ENCODE measurements at places on chromosomes 4 and X.

DNA sequence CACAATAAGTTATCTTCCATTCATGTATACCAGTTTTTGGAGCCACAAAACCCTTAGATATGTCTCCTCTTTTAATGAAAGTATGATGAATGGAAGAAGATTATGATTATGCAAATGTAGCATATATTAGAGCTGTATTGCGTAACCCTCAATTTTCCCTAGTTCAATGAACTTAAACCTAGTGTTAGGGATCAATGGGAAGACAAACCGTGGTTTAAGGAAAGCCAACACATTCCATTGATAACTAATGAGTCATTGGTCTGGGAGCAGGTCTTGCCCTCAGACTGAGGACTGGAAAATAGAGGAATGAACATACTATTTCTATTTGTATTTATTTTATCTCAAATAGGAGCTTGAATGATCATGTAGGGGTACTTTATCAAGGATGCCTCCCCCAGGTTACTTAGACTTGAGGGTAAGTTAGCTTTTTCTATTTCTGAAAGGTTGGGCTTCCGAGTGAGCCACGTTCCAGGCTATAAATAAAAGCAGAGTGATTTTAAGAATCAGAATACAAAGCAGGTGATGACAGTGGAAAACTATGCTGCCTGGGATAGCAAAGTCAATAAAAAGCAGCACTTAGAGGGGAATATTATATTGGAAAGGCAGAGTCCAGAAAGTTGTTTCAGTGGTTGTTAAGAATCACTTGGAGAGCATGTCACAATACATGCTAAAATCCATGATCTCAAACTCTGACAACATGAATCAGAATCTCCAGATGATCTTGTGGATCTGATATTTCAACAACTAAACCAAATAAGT is 356.0 kb downstream of the ADAM29 start:
- no peak for DNase-seq

- DNase-seq = no peak
Observed at GRCh38 chr4:17560065-17560673, 16.8 kb upstream of the LAP3 start.

GRCh38 chr4:55561889-55562288 is 15.2 kb upstream of the CLOCK start:
- DNase-seq = no peak

- DNase-seq = no peak
Observed at GRCh38 chrX:68939868-68940267, 111.0 kb downstream of the EFNB1 start.

GRCh38 chr4:183240581-183241321 is 79.3 kb downstream of the CLDN22 start:
- DNase-seq = no peak

DNA sequence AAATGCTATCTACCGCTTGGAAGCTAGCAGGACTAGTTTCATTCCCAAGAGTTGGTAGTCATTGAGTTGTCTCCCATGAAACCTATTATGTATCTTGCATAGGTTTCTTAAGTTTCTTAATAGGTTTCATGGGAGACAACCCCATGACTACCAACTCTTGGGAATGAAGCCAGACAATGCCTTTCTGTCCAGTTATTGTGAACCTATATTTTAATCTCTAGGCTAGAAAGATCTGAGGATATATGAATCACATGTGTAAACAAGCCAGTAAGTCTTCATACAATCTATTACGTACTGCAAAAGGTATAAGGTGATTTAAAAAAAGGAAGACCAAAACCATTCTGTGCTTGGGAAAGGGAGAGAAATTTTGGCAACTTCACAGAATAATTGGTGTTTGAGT is 162.6 kb downstream of the INPP4B start:
- no peak for DNase-seq

GRCh38 chrX:57156397-57157049 is 19.3 kb upstream of the SPIN2A start:
- no peak for DNase-seq

DNA sequence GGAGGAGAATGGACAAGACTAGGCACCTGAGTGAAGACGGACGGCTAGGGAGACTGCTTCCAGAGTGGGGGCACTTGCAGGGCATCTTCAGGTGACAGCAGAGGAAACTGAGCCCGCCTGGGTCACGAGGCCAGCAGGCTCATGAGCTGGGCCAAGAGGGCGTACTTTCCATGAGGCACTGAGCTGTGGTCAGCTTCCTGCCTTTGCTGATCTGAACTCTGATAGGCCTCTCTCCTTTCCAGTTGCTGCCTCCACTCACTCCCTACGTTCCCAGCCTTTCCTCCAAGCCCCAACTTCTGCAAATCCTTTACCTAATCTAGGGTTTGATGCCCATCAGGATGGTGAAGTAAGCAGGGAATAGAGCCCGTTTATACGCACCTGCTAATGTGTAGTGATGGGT is 1.4 kb upstream of the L1CAM start:
- no peak for DNase-seq

DNA sequence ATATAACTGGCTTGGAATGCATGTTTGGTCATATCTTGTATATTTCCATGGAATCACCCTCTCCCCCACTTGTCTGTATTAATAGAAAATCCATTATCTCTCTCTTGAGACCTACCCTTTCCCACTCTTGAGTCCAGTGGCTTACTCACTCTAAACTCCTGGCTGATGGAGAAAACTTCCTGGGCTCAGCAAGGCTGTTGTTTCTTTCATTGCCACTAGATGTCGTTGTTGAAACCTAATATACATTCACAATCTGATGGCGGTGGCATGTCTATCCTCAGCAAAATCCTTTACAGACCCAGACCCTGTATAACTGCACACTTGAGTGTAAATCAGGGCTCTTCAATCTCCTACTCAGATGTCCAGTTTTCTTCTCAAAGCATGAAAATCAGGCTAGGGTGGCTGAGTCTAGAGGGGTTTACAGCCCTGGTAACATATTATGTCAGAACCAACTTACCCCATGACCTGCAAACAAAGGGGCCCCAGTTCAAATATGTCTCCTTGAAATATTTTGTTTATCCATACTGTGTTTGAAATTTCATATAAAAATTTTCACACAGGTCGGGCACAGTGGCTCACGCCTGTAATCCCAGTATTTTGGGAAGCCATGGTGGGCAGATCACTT is 70.0 kb upstream of the FAM241A start:
- DNase-seq = no peak
